ENCODE measurements at places on chromosomes 5 and 9.

- no peak for DNase-seq
Observed at GRCh38 chr9:4796988-4797853, 4.5 kb downstream of the RCL1 start.

DNA sequence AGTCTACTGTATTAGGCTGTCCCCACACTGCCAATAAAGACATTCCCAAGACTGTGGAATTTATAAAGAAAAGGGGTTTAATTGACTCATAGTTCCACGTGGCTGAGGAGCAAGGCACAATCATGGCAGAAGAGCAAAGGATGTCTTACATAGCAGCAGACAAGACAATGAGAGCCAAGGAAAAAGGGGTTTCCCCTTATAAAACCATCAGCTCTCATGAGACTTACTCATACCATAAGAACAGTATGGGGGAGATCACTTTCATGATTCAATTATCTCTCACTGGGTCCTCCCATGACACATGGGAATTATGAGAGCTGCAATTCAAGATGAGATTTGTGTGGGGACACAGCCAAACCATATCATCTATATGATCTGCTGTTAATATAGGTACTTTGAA is 14.8 kb upstream of the FSTL4 start:
- no peak for DNase-seq

- no peak for DNase-seq
Observed at GRCh38 chr5:97657239-97657638, 474.2 kb upstream of the RIOK2 start.

GRCh38 chr9:94110821-94111252 is 26.6 kb downstream of the PTPDC1 start:
- DNase-seq, result no peak

- no peak for DNase-seq
Observed at GRCh38 chr9:88425538-88425950, 37.3 kb downstream of the SPIN1 start.

GRCh38 chr9:109401990-109402318 is 81.1 kb upstream of the EPB41L4B start:
- DNase-seq, result no peak

DNA sequence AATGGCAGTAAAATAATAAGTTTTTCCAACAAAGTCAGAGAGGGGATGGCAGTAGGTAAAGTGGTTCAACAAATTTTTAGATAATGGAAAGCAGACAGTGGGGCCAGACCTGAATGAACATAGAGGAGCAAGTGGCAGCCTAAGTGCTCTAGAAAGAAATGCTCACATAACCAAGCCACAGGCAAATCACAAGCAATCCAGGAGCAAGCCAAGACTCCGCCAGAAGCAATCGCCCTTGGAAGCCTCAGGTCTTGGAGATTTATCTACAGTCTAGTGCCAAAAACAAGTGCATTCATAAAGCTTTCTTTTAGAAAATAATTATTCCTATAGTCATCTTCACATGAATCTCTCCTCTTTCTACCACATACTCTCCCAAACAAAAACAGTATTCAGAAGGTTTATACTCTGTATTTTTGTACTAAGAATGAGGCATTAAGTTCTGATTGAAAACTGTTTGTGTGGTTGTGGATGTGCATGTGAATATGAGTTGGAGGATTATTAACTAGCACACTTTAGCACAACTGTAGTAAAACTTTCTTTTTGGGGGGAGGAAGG is 375.5 kb downstream of the CDH9 start:
- DNase-seq, result no peak

- DNase-seq, result no peak
Observed at GRCh38 chr9:127392166-127392565, 4.8 kb upstream of the SLC2A8 start.

- DNase-seq, result no peak
Observed at GRCh38 chr9:38440516-38440915, 16.3 kb upstream of the IGFBPL1 start.

GRCh38 chr9:121688146-121688680 is 36.8 kb downstream of the DAB2IP start:
- DNase-seq, result no peak

DNA sequence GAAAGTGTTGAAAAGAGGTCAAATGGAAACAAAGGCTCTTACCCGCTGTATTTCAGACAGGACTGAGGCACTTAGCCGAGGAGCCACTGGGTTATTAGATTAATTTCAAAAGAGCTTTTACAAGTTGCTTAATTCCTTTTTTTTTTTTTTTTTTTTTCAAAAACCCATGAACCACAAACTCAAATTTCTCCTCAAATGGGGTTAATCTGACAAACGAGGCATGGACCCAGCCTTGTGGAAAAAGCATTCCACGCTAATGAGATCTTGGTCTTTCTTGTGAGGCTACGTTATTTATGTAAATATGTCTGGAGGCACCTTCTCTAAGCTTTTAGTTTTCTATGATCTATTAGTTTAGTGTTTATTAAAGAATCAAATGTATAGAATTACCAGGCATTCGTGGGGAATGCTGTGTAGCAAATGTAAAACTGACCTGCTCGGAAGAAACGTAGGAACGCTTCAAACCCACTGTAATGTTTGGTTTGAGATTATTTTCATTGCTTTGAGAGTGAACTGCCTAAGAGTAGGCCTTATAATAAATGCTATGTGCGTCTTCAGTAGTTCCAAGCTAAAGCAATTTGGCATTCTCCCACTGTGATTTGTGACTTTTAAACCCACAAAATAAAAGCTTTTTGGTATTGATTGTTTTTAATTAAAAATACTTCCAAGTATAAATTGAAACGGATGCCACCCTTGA is 134.7 kb downstream of the CDH6 start:
- no peak for DNase-seq

DNA sequence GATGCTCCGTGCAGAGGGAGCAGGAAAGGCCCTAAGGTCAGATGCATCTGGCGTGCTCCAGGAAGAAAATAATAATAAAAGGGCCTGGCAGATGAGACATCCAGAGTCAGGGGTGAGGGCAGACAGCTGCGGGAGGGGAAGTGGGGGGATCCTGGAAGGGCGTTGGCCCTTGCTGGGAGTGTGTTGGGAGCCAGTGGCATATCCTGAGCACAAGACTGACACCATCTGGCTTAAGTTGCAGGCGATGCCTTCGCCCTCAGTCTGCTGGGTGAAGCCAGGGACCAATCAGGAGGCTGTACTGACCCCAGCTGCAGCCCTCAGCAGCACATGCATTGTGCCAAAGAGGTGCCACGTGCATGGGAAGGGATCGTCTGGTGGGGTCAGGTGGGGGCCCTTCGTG is 3.8 kb downstream of the OR2V2 start:
- no peak for DNase-seq

DNA sequence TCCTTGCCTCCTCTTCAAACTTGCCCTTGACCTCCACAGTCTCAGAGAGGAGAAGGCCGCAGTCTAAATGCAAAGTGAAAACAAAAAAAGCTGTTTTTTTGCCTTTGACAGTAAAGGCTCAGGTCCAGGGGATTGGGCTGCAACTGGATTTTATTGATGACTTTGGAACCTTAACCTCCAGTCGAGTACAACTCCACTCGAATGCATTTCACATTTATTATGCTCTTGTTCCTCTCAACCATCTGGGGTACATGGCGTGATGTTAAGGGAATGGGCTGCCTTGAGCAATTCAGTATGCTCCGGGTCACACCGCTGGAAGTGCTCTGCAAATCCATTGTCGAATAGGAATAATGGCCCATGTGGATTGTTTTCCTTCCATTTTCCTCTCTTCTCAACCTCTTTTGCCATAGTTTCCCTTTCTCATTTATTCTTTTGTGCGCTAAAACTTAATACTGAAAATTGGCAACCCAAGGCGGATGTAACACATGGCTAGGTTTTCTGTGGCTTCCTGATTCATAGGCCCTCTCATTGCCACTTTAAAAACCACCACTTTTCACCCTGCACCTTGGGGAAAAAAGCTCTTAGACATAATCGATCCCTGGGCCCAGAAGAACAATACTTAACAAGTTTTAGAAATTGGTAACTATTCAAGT is 34.3 kb downstream of the ITK start:
- no peak for DNase-seq

DNA sequence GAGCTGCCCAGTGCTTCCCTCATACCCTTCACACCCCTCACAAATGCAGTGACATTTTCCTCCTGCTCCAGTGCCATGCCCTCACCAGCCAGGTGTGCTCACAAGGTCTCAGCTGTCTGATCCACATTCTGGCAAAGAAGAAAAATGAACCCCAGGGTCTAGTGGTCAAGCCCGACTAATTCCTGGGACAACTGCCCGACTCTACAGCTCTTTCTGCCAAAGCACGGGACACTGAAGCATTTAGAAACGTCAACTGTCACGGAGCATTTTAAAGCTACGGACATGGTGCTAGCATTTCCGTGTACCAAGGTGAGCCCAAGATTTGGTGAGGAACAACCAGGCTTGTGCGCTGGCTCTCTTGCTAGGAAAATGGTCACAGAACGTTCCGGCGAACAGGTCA is 56.8 kb upstream of the PHYKPL start:
- DNase-seq, result no peak

DNA sequence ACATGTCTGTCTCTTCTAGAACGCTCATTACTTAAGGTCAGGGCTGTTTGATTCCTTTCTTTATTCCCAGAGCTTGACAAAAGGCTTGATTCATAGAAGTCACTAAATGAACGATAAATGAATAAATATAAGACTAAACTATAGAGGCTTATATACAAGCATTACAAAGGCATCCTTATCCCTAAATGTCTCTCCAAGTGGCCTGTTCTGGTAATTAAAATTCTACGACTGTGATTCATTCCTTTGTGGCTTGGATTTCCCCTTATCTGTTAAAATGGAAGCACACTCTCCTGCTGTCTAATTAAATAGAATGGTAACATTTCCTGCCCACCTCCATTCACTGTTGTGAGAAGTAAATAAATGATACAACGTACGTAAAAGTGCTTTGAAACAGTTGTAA is 49.5 kb downstream of the C7 start:
- no peak for DNase-seq

DNA sequence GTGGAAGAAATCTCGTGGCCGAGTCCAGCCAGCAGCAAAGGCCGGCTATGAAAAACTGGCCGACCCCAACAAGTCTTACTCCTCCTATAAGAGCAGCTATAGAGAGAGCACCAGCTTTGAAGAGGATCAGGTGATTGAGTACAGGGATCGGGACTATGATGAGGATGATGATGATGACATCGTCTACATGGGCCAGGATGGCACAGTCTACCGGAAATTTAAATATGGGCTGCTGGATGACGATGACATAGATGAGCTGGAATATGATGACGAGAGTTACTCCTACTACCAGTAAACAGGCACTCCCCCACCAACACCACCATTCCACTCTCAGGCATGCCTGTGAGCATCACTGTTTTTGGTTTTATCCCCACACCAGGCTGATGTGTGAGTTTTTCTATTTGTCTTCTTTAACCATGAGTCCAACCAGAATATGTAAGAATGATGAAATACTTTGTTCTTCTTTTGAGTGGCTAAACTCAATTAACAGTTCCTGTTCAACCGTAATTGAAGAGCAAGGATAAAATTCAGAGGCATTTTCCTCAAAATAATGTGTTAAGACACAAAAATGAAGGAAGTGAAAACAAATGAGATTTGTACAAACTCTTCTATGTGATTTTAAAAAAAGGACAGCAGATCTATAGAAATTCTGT is 35.5 kb downstream of the RFK start:
- DNase-seq, result no peak

- DNase-seq, result no peak
Observed at GRCh38 chr5:122101636-122102285, 23.7 kb upstream of the LOX start.

GRCh38 chr5:117652036-117652957 is 1077.7 kb upstream of the SEMA6A start:
- no peak for DNase-seq

- no peak for DNase-seq
Observed at GRCh38 chr9:94655739-94656138, 16.4 kb upstream of the FBP1 start.

GRCh38 chr9:79567671-79568098 is 4.1 kb upstream of the TLE4 start:
- DNase-seq, result no peak

DNA sequence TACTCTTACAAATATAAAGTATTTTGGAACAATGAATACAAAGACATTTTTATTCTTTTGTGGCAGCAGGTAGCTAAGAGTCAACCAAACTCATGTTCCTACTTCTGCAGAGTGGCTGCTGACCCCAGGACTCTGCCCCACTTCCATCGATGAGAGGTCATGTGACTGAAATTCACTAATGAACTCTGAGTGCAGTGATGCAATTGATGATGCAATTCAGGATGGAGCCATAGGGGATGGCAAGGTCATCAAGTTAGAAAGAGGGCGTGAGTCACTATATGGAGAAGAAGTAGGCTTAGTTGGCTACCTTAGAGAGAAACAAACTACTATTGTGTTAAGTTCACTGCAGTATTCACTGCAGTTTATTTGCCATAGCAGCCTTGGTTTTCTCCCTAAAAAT is 340.4 kb downstream of the CTNND2 start:
- no peak for DNase-seq

DNA sequence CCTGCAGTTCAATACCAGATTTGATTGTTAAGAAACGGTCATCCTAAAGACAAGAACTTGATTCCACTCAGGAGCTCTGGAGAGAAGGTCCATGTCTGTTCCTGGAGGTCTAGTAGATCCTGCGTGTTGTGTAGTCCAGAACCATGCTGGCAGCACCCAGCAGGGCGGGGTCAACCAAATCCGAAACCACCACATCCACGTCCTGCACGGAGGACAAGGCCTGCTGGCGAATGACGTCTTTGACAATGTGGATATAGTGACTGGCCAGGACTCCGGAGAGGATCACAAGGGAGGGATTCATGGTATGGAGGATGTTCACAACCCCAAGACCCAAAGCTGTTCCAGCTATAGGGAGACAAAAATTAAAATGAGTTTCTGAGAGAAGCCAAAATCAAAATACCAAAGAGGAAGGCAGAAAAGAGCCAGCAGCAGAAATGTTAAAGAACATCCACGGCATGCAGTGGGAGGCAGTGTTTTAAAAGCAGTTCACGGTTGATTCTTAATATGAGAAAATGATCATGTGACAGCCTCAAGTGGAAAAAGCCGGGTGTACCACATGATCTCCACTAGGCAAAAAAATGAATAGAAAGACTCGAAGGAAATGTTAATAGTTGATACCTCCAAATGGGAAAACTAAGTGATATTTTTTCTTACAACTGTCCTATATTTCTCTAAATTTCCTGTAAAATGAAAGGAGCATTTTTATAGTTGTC is 26.7 kb downstream of the CLTA start:
- no peak for DNase-seq

DNA sequence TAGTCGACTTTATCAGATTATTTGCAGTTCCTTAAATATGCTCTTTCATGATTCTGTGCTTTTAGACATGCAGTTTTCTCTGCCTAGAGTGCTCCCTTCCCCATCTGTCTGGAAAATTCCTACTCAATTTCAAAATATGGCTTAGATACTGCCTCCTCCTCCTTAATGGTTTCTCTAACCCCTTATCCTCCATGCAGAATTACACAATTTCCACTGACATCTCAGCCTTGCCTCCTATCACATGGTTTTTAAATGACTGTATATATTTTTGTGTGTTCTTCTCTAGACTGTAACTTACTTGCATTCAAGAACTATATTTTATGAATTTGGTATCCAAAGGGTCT is 85.2 kb downstream of the SLC44A1 start:
- no peak for DNase-seq

- DNase-seq, result no peak
Observed at GRCh38 chr9:36676778-36677485, 104.2 kb downstream of the MELK start.

Measured in CD4-positive, alpha-beta T cell (primary cell).